Activated CD8-positive, alpha-beta memory T cell treated with anti-CD3 and anti-CD28 coated beads for 1 hour (primary cell): ENCODE measurements at places on chromosomes 1 and 21.

GRCh38 chr21:22020221-22020620 lies 1022.0 kb downstream of the NCAM2 start:
- no peak for DNase-seq

DNA sequence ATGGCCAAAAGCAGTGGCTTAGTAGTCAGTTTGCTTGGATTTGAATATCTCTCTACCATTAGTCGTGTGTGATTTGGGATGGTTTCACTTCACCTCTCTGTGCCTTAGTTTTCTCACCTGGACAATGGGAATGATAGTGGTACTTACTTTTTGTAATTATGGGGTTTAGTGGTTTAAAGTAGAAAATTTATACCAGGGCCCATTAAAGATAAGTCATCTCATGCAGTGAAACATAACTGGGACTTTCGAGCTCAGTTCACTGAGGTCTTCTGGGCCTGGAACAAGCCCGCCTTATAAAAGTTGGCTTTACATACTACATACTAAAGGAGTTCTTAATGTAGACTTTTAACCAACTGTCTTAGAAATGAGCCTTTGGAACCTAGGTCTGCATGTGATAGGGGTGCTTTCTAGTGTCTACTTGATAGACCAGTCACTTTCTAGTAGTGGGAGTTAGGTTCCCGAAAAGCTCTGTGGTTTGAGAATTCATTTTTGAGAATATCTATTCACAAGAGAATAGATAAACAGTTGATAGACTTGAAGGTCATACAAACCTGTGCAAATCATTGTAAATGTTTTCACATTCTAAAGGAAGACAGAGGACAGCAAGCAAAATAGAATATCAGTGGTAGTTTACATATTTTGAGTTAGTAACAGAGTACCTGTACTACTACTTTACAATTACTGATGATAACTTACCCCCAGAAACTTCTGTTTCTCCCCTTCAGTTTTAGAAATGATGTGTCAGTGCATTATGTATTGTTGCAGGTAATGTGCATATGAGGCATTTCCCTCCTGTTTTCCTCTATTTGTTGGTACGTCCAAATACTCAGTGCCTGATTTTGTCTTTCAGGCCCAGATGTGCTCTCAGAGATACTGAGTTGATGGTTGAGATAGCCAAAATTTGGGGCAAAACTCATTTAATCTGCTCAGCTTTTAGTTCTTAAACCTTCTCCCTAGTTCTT lies 48.0 kb downstream of the DYRK1A start:
- DNase-seq, result no peak

DNA sequence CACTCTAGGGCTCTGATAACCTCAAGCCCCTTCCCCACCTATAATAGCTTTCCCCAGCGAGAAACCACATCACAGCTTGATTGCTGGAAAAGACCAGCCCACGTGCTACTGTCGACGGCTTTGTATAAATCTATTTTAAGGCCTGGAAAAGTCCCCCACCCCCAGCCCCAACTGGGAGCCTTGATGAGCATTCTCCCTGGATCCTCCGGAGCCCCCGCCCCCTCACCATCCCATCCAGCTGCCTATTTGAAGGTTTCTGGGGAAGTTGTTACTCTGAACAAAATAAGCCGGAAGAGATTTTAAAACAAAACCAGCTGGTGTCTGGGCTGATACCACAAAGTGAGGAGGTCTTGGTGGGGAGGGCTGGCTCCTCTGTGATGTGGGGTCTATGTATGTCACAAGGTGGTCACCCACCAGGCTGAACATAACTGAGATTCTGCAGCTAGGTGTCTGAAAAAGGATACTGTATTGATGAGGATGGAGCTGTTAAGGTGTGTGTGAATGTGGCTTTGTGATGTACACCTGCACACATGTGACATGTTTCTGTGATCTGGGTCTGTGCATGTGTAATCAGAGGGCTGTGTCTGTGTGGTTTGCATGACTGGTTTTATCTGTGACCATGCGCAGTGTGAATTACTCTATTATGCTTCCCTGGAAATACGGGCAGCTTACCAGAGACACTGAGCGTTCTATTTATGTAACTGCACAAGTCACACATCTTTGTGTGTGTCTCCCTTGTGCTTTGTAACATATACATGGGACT lies 25.0 kb downstream of the RIMS3 start:
- no peak for DNase-seq

GRCh38 chr1:222711319-222712252 lies 705 bp downstream of the AIDA start:
- DNase-seq, result peak; percentile 19

DNA sequence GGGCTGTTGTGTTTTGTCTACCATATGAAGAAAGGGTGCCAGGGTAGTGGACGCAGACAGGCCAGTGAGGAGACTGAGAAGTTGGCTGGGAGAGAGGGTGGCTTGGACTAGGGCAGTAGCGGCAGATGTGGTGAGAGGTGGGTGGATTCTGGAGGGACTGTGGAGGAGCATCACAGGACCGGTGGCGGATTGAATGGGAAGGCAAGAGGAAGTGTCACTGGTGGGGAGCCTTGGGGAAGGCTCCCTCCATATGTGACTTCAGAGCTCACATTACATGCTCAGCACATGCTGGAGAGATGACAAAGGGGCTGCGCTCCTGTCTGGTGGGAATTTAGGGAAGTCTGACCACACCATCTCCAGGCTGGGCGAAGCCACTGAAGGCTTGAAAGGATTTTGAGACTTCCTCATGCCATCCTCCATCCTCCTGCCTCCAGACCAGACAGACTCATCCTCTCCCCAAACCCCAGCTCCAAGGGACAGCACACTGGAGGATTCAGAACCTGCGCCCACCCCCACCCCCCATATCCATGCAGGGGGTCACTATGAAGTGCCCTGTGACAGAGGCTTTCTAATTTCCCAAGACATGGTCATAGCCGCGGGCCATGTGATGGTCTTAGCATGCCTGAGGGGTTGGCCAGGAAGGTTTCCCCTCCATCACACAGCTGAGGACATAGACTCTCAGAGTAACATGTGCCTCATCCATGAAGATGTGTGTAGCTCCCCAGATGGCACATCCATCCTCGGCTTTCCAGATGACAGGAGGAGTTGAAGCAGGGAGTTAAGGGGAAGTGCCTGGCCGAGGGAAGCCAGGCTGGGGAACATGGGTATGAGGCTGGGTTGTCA lies 138.8 kb upstream of the WNT4 start:
- no peak for DNase-seq

DNA sequence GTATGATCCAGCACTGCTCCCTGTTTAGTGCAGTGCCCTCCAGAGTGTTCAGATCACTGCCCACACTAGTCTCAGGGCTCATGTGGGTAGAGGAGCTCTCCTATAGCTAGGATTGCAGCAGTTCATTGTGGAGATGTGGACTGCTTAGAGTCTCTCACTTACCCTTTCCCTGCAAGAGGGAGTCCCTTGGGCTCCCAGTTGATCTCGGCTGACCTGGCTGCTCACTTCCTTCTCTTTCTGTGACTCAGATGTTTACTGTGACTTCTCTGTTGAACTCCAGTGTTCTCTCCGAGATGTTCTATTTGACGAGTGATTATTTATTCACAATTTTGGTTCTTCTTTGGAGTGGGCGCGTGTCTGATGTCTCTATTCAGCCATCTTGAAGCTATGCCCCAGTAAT lies 141.9 kb downstream of the PTBP2 start:
- no peak for DNase-seq

- no peak for DNase-seq
Measured at GRCh38 chr1:28642056-28642846, 616 bp downstream of the TAF12 start.

DNA sequence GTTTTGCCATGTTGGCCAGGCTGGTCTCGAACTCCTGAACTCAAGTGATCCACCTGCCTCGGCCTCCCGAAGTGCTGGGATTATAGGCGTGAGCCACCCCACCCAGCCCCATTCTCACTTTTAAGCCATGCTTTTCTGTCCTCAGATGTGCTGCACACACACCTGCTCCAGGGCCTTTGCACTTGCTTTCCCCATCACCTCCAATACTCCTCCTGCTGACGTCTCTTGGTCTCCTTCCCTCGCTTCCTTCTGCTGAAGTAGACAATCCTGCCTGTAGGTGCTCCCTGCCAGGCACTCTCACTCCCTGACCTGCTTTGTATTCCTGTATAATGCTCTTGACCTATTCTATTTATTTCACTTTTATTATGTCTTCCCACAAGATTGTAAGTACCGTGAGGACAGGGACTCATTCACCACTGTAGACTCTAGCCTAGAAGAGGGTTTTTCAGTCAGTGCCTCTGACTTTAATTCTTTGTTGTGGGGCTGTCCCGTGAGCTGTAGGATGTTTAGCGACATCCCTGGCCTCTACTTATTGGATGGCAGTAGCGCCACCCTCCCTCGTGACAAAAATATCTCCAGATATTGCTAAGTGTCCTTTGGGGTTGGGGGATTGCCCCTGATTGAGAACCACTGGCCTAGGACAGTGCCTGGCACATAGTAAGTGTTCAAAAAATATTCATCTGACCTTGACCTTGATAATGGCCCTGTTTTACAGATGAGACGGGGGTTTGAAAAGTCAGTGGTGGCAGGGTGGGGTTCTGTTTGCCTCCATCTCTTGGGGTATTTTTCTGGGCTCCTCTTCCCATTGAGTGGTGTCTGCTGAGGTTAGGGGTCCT lies 4.6 kb downstream of the TNFRSF1B start:
- no peak for DNase-seq

- DNase-seq, result no peak
Measured at GRCh38 chr21:41317063-41317392, 427 bp downstream of the FAM3B start.

DNA sequence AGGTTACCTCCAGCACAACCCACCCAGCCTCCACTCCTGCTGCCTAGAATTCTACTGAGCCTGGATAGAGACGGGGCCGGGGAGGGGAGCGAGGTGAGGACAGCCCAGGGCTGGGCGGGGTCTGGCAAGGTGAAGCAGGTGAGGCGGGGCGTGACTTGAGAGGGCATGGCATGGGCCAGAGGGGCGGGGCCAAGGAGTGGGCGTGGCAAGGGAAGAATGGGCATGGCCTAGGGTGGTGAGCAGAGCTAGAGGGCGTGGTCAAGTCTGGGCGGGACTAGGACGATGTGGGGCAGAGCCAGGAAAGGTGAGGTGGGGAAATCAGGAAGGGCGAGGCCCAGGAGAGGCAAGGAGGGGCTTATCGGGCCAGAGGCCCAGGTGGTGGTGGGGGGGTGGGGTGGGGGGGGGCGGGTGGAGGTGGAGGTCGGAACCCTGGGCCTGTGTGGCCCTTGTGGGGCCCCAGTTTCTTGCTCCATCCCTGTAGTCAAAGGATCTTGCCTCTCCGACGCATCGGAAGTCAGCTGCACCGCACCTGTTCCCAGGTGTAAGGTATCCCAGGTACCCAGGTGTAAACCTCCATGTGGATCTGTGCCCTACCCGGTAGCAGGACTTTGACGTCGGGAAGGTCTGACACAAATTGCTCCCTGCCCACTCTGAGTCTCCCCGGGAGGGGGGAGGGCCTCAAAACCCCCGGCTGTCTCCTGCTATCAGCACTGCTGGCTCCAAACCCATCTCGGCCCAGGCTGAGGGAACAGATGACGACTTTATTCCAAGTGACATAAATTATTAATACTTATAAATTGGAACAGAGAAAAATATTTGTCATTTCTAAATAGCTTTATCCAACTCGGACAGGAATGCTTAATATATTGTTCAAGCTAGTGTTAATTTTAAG lies 32.9 kb upstream of the UTS2 start:
- DNase-seq, result no peak

- DNase-seq, result no peak
Measured at GRCh38 chr21:29943885-29944284, 4.1 kb upstream of the GRIK1 start.

GRCh38 chr1:224498574-224499170 lies 64.1 kb upstream of the WDR26 start:
- no peak for DNase-seq

DNA sequence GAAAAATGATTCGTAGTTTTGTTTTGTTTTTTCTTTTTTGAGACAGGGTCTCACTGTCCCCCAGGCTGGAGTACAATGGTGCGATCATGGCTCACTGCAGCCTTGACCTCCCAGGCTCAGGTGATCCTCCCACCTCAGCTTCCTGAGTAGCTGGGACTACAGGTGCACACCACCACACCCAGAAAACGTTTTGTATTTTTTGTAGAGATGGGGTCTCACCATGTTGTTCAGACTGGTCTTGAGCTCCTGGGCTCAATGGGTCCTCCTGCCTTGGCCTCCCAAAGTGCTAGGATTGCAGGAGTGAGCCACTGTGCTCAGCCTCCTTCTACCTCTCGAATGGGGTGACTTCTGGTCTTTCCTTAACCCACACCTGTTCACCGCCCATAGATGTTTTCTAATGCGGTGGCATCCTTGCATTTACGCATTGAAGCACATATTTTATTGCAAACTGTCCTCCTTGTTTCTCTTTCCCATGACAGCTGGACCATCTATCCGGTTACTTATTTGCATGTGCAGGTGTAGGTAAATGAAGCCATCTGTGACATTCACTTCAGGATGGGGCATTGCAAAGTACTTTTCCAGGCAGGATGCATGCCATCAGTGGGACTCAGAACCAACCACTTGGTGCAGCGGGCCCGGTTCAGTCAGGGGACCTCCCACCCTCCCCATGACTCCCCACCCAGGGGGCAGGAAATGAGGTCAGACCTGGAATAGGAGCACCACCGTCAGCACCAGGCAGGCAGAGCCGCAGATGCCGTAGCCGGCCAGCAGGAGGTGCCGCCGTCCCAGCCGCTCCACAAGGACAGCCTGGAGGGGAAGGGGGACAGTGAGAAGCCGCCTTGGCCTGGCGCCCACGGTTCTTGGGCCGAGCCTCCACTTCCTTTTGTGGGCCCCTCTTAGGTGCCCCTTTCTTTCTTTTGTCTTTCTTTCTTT lies 16.5 kb downstream of the SLC2A7 start:
- DNase-seq, result no peak

DNA sequence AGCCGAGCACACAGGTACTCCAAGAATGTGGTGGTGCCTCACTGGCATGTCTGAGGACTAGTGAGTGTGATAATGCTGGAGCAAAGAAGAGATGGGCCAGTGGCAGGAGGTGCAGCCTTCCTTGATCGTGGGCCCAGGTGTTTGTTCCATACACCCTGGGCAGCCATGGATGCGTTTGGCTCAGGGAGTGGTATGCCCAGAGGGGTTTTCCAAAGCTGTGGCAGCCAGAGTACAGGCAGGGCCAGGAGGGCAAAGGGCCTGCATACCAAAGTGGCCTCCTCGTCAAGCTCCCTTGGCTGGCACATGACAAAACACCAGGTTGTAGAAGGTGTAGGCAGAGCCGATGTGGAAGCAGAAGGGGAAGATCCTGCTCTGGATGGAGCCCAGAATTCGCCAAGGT lies 19.0 kb downstream of the PARS2 start:
- DNase-seq, result no peak

- DNase-seq, result no peak
Measured at GRCh38 chr21:41210426-41211059, 42.6 kb downstream of the BACE2 start.
